Stimulated activated CD4-positive, alpha-beta T cell treated with anti-CD3 and anti-CD28 coated beads, Interleukin-2, amount 100 ng/mL, for 48 hours (primary cell): ENCODE measurements at places on chromosomes 11 and 22.

GRCh38 chr22:42855211-42855610, 1.9 kb downstream of the ARFGAP3 start:
- no peak for DNase-seq

DNA sequence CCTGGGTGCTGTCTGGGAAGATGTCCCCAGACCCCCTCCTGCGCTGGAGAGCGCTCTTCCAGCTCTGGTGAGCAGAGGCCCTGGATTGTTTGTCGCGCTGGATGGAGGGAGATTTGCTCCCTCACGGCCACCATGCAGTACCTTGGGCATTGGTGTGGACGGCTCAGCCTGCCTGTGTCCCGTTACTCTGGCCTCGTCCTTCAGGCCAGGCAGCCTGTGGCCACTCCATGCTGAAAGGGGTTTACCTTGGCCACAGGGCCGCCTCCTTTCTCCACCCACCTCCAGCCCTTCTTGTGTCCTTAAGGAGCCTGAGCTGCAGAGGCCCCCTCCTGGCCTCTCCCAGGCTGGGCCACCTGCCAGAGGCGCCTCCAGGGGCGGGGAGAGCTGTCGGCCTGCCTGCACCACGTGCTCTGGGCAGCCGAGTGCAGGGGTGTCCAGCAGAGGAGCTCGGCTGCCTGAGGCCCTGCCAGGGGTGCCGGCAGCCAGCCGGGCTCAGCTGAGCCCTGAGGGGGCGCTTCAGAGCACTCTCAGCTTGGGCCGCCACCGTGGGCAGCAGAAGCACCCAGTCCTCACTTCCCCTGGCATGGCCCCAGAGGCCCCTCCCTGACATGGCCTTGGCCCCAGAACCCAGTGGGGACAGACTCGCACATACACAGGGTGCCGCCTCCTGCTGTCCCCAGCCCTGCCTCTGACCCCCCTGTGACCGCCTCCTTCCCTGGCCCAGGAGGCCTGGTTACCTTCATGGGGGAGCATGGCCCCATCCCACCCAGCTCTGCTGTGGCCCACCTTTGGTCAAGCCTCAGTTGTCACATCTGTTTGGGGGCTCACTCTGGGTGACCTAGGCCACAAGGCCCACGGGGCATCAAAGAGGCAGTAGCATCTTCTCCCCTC, 3.4 kb downstream of the CCND1 start:
- no peak for DNase-seq

DNA sequence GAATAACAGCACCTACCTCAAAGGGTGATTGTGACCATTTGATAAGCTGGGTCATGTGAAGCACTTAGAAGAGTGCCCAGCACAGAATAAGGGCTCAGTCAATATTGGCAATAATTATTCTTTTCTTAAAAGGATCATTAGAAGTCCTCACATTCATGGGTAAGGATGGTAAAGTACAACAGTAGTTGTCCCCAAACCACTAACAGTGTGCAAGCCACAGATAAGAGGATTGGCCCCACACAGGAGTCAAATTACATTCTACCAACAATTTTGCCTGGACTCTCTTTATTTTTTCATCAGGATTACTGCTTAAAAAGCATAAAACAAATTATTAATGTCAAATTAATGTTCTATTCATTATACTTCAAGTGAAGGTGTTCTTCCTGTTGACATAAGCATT, 271.5 kb upstream of the PDGFD start:
- DNase-seq: no peak

- no peak for DNase-seq
Observed at GRCh38 chr22:48860557-48860956, 967.1 kb downstream of the BRD1 start.

DNA sequence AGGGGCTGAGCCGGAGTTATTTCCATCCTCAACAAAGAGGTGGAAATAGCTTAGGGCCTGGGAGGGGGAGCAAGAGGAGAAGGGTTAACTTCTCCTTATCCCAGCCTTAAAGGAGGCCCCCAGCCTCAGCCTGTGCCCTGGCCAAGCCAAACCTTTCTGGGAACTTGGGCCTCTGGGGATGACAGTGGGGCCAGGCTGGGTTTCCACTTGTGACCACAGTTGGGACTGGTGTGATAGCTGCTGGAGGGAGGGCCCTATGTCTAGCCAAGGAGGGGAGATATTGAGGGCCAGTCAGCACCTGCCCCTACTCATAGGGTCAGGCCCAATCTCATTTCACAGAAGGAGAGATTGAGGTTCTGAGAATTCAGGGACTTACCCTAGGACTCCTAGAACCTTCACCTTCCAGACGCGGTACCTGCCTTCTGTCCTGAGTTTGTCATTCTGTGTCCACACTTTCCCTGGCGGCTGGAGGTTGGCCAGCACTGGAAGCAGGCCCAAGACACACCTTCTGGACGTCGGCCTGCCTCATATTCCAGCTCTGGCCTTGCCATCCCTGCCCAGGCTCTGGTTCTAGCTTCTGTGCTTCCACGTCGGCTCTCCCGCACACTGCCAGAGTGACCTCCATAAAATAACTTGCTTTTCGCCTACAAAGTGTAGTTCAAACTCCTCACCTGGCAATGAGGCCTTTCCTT, 3.1 kb downstream of the RELT start:
- DNase-seq: no peak
